ENCODE measurements at places on chromosomes 7 and 10. TPM values are rescaled to one million over a fixed set of nuclear protein-coding genes. Genes with fewer than 3 reads are reported as not detected.

DNA sequence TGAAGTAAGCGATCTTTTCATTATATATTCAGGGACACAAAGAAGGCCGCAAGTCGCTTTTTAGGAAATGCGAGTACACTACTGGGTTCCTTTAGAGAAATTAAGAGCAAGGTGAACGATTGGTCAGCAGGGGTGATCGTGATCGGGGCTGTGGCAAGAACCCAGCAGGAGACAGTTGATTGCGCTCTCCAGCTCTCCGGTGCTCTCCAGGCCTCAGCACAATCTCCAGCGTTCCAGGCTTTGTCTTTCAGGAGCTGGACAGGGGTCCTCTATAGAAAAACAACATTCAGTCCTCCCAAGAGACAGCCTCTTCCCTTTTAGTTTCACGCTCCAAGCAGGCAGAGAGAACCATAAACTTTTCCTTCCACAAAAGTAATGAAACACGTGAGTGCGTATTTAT, 170.5 kb upstream of the KLF6 start:
- no peak for DNase-seq

DNA sequence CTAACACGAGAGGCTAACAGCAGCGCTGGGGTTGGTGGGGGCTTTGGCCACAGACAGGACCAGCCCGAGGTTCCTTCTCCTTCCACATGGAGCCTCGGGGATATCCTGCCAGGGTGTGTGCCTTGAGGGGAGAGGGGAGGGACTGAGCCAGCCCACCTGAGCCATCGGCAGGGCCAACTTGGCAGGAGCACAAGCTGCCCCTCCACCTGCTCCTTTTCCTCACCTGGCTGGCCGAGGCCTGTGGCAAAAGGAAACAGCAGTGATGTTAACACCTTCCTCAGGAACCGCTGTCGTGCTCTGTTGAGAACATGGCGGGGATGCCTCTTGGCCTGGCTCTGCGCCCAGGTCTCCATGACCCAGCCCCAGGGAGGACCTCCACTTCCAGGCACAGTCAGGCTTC, 255.1 kb upstream of the PPP2R2D start:
- DNase-seq: no peak

DNA sequence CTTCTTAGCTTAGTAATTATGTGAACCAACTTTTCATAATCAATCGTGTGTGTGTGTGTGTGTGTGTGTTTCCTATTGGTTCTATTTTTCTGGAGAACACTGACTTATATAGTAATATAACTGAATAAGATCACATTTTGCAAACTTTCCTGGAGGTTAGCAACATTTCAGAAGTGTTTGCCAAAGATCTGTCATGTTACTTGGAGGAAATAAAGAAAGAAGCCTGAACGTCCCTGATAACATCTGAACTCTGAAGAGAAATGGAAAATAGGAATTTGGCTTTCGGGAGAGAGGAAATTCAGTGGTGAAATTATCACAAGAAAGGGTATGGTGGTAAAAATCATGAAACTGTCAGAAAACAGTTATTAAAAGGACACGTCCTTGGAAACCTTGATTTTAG, 984.4 kb upstream of the AUTS2 start:
- DNase-seq: no peak

GRCh38 chr7:748446-748845, 21.4 kb upstream of the PRKAR1B start:
- no peak for DNase-seq

DNA sequence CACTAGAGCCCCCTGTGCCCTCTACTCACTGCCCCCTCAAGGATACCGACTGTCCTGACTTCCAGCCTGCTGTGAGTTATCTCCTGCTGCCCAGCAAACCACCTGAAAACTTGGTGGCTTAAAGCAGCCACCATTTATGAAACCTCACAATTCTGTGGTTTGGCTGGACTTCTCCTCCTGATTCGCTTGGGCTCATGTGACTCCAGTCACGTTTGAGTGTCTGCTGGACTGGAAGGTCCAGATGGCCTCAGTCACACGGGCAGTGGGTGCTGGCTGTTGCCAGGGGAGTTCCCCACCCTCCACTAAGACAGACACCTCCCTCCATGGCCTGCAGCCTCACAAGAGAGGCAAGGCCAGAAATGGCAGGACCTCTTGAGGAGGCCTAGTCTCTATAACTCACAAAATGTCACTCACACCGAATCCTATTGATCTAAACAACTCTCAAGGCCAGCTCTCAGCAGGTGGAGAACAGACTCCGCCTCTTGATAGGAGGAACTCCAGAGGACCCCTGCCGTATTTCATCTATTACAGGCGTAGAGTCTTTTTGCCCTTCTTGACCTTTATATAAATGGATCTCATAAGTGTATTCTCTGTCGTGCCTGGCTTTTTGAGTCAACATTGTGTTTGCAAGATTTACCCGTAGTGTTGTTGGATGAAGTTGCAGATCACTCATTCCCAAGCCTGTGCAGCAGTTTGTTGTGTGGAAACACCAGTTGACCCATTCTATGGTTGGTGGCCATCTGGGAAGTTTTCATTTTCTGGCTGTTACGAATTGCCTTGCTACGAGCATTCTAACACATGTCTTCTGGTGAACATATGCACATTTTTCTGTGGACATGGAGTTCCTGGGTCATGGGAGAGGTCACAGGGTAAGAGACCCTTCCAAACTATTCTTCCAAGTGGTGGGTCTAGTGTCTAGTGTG, 48.3 kb downstream of the ZMIZ1 start:
- no peak for DNase-seq

GRCh38 chr7:137882806-137883205, 36.0 kb upstream of the DGKI start:
- no peak for DNase-seq

CHRM2 gene
- not detected for total RNA-seq

DNA sequence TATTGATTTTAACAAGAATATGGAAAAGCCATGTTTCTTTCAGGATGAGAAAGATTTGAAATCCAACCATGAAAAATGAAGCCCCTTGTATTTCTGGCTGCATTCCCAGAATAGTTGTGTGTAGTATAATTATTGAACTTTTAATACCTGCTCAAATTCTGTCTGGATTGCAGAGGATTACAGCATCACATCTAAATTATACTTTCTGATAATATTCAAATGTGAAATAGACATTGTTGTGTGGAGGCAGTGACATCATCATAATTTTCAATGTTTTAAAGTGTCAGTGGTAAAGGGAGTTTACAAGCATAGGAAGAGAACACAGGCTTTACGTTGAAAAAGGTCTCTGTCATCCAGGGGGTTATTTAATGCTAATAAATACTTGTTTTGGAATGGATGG, 93.4 kb downstream of the POLL start:
- DNase-seq: no peak

GRCh38 chr7:118129041-118129795, 54.7 kb upstream of the LSM8 start:
- no peak for DNase-seq

GRCh38 chr7:47715631-47716068, 133.7 kb upstream of the TNS3 start:
- no peak for DNase-seq

NDUFB8 gene
- total RNA-seq: 304 TPM

SYT15B gene
- 0.15 TPM for total RNA-seq

DNA sequence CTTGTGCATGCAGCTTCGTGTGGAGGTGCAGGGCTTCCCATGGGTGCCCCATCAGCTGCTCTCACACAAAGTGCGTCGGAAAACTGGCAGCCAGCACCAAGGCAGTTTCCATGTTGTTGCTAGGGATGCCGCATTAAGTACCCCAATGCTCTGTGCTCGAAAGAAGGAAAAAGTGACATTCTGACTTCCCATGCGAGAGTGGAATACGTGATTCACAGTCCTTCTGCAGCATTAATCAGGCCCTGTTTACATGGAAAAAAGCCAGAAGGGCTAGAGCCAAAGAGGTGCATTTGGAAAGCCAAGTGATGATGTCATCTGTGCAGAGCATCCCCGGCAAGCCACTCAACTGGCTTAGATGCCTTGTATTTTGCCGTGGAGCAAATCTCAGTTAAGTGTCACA, 258.3 kb downstream of the GATA3 start:
- DNase-seq: no peak

- no peak for DNase-seq
These were observed 188.7 kb downstream of the EMX2 start for GRCh38 chr10:117731121-117731791.

All from activated T-helper 1 cell treated with anti-CD3 and anti-CD28 coated beads, Interleukin-12 subunit alpha, Interleukin-12 subunit beta, Interleukin-2, Interleukin-4 antibody, amounts not matched to agents 30 ng/mL and 10 ng/mL and 1 ng/mL, durations not matched to agents 14 hours and 24 hours and 36 hours (primary cell).